Transverse colon (tissue), 4 donors: ENCODE measurements at places on chromosomes 7 and 10.

DNA sequence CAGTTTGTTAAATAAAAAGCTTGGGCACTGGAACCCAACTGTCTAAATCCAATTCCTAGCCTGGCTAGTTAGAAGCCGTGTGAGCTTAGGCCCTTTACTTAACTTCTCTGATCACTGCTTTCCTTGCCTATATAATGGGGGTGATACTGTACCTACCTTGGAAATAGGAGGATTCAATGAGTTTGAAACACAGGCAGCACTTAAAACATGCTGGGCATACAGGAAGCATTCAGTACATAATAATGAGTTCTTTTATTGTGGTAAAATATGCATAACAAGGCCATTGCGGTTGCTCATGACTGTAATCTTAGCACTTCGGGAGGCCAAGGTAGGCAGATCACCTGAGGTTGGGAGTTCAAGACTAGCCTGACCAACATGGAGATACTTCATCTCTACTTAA lies 47.4 kb upstream of the SEPHS1 start:
- H3K4me1 ChIP-seq, result no peaks in the 10 kb centered on the region
- no peak for DNase-seq
- H3K27ac ChIP-seq, result no peak overlapping the region
- H3K27me3 ChIP-seq, result no peaks in the 10 kb centered on the region
- no peak overlapping the region for H3K4me3 ChIP-seq

DNA sequence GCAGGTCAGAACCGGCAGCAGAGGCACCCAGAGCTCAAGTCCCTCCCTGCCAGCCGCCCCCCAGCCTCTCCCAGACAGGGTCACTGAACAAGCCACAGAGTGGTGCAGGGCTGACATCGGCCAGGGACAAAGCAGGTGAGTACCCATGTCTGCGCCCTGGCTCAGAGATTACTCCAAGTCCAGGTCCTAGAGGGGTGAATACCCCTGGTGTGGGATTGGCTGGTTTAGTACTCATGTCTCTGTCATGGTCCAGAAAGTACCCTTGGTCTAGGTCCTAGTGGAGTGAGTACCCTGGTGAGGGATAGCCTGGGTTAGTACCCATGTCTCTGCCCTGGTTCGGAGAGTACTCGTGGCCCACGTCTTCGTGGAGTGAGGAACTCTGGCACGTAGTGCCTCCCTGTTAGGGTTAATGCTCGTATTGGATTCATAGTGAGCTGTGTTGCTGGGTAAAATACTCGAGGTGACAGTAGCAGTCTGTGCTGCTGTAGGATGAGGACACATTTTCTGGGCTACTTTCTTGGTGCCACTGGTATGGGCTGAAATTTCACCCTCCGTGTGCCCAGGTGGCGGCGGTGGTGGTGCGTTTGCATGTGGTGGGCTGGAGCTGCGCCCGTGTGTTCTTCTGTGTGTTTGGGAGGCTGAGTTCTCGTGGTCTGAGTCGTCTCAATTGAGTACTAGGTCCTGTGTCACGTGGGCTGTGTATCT lies 25.5 kb upstream of the KNDC1 start:
- H3K27me3 ChIP-seq, result peaks cover 2% of the 10 kb centered on the region
- no peaks in the 10 kb centered on the region for H3K36me3 ChIP-seq

GRCh38 chr7:155205368-155206317 lies 92.0 kb upstream of the INSIG1 start:
- no peaks in the 10 kb centered on the region for H3K4me1 ChIP-seq
- peak overlapping the region; percentile 65 for H3K27ac ChIP-seq
- no peaks in the 10 kb centered on the region for H3K27me3 ChIP-seq
- no peaks in the 10 kb centered on the region for H3K36me3 ChIP-seq

DNA sequence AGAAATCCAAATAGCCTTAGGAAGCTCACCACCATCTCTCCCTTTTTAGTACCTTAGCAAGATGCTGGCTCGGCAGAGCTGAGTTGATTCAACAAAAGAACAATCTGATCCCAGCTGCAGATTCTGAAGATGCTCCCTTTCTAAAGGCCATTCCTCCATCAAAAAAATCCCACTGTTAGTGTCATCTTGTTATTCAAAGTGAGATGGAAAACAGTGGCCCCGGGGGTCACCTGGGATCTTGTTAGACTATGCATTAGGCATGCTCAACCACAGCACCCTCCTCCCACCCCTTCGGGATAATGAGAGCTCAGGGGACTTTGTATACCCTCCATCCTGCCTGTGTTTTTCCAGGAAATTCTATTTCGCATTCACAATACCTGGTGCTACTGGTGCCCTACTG lies 2.4 kb downstream of the NCAPG2 start:
- no peaks in the 10 kb centered on the region for H3K27me3 ChIP-seq
- H3K27ac ChIP-seq, result no peak overlapping the region
- no peaks in the 10 kb centered on the region for H3K4me1 ChIP-seq
- no peak for DNase-seq
- no peak overlapping the region for H3K4me3 ChIP-seq

- H3K36me3 ChIP-seq, result peaks cover 5% of the 10 kb centered on the region
- no peaks in the 10 kb centered on the region for H3K27me3 ChIP-seq
- H3K4me1 ChIP-seq, result no peaks in the 10 kb centered on the region
- no peak for DNase-seq
- no peak overlapping the region for H3K4me3 ChIP-seq
- H3K27ac ChIP-seq, result no peak overlapping the region
These were observed 88.3 kb downstream of the ARMH3 start for GRCh38 chr10:101967713-101968112.

GRCh38 chr10:107653832-107654287 lies 489.4 kb upstream of the SORCS1 start:
- peaks cover 14% of the 10 kb centered on the region for H3K4me1 ChIP-seq
- H3K27me3 ChIP-seq, result no peaks in the 10 kb centered on the region
- peak overlapping the region; percentile 74 for H3K27ac ChIP-seq
- DNase-seq, result peak; percentile 17

DNA sequence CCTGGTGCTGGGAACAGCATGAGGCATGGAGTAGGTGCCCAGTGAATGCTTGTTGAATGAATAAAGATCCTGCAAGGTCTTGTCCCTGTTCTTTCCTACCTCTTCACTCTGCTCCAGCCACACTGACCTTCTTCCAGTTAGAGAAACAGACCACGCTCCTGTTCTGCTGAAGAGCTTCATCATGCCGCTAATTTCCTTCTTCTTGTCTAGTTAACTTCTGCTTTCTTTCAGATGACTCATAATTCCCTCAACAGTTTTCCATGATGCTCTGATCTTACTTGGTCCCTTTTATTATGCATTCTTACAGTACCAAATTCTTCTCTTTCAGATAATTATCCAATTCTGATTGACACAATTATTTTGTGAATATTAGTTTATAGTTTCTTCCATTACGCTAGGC lies 59.5 kb upstream of the C1QL3 start:
- no peaks in the 10 kb centered on the region for H3K4me1 ChIP-seq
- no peak overlapping the region for H3K4me3 ChIP-seq
- H3K36me3 ChIP-seq, result no peaks in the 10 kb centered on the region
- no peak for DNase-seq
- H3K27me3 ChIP-seq, result no peaks in the 10 kb centered on the region
- H3K27ac ChIP-seq, result no peak overlapping the region

DNA sequence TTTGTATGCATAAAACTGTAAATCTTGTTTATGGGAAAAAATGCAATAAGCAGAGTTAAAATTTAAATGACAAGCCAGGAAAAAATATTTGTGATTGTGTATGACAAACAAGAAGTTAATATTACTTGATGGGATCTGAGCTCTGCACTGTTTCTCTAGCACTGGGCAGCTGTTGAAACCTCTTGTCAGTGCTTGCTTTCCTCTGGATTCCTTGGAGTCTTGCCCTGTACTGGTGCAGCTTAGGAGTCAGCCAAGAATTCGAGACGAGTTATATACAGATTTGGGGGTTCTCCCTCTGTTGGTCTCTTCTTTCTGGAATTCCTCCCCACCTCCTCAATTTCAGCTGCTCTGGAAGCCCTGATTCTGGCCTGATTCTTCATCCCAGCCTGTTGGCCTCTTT lies 24.3 kb upstream of the OPN4 start:
- no peaks in the 10 kb centered on the region for H3K36me3 ChIP-seq
- peaks cover 8% of the 10 kb centered on the region for H3K4me1 ChIP-seq
- DNase-seq, result no peak
- H3K4me3 ChIP-seq, result no peak overlapping the region
- peaks cover 36% of the 10 kb centered on the region for H3K27me3 ChIP-seq

GRCh38 chr10:3241274-3241921 lies 68.8 kb upstream of the PITRM1 start:
- H3K27me3 ChIP-seq, result no peaks in the 10 kb centered on the region
- no peaks in the 10 kb centered on the region for H3K36me3 ChIP-seq
- H3K27ac ChIP-seq, result no peak overlapping the region
- H3K4me1 ChIP-seq, result no peaks in the 10 kb centered on the region
- no peak for DNase-seq

DNA sequence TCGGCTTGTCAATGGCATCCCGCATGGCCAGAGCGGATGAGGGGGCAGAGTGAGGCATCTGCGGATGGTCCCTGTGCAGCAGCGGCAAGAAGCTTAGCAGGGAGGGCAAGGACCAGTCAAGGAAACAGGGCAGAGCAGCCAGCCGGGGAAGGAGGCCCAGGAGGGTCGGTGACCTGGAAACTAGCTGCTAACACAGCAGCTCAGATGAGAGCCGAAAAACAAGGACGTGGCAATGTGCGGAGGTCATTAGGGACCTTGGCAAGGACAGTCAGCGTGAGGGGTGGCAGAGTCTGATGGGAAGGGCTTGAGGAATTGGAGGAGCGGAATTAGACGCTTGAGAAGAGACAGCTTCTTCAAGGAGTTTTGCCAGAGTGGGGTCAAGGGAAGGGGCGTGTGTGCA lies 20.1 kb upstream of the SH2B2 start:
- H3K27ac ChIP-seq, result no peak overlapping the region
- H3K27me3 ChIP-seq, result no peaks in the 10 kb centered on the region
- H3K36me3 ChIP-seq, result no peaks in the 10 kb centered on the region
- H3K4me3 ChIP-seq, result no peak overlapping the region
- H3K4me1 ChIP-seq, result no peaks in the 10 kb centered on the region

GRCh38 chr10:5291501-5292195 lies 73.1 kb upstream of the UCN3 start:
- H3K27ac ChIP-seq, result peak overlapping the region; percentile 62
- H3K4me3 ChIP-seq, result no peak overlapping the region
- H3K27me3 ChIP-seq, result no peaks in the 10 kb centered on the region
- DNase-seq, result peak; percentile 43
- peaks cover 6% of the 10 kb centered on the region for H3K4me1 ChIP-seq
- H3K36me3 ChIP-seq, result no peaks in the 10 kb centered on the region

- H3K27me3 ChIP-seq, result no peaks in the 10 kb centered on the region
- no peaks in the 10 kb centered on the region for H3K36me3 ChIP-seq
- no peaks in the 10 kb centered on the region for H3K4me1 ChIP-seq
- DNase-seq, result no peak
These were observed 138.3 kb upstream of the PALS2 start for GRCh38 chr7:24434972-24435371.

- H3K4me3 ChIP-seq, result no peak overlapping the region
- H3K4me1 ChIP-seq, result peaks cover 14% of the 10 kb centered on the region
- peaks cover 61% of the 10 kb centered on the region for H3K27me3 ChIP-seq
- H3K36me3 ChIP-seq, result no peaks in the 10 kb centered on the region
These were observed 2.2 kb downstream of the PLPP4 start for GRCh38 chr10:120459185-120459584.

DNA sequence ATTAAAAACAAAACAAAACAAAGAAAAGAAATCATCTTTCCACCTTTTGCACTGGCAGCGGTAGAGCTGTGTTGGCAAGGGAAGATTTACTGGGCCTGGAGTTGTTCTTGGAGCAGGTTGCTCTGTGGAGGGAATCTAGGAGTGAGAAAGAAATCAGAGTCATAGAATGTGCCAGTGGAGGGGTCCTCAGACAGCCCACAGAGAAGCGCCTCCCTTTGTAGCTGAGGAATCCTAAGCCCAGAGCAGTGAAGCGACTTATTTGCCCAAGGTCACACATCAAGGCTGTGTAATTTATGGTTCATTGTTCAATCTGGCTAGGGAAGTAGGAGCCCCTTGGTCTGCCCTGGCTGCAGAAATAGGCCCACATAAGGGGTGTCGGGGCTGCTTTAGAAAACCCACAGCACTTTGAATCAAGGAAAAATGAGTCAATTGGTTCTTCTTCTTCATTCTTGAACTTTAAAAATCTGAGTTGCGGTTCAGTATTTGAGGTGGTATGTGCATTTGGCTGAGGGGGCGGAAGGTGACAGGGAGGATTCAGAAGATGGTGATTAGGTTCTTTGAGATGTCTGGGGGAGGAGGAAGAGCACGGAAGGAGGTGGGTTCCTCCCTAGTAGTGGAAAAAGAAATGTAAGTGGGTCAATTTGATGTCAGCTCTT lies 253.7 kb downstream of the PTEN start:
- DNase-seq, result no peak
- H3K4me1 ChIP-seq, result no peaks in the 10 kb centered on the region
- H3K27ac ChIP-seq, result no peak overlapping the region
- H3K36me3 ChIP-seq, result no peaks in the 10 kb centered on the region

DNA sequence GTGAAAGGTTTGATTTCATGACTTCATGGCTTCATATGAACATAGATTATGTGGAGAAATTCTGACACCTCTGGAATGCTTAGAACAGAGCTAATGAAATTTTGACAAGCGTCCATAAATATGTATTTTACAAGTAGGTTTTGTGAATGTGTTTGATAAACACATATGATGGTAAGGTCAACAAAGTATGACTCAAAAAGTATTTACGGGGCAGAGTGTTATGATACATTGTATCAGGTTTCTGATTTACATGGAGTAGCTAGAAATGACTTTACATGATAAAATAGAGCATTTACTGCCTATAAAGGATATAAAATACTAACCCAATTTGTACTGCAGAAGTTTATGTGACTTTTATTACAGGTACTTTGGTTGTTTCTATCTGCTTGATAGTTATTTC lies 206.3 kb downstream of the MDFIC start:
- no peak overlapping the region for H3K27ac ChIP-seq
- no peaks in the 10 kb centered on the region for H3K4me1 ChIP-seq
- no peaks in the 10 kb centered on the region for H3K27me3 ChIP-seq
- no peaks in the 10 kb centered on the region for H3K36me3 ChIP-seq
- no peak overlapping the region for H3K4me3 ChIP-seq

DNA sequence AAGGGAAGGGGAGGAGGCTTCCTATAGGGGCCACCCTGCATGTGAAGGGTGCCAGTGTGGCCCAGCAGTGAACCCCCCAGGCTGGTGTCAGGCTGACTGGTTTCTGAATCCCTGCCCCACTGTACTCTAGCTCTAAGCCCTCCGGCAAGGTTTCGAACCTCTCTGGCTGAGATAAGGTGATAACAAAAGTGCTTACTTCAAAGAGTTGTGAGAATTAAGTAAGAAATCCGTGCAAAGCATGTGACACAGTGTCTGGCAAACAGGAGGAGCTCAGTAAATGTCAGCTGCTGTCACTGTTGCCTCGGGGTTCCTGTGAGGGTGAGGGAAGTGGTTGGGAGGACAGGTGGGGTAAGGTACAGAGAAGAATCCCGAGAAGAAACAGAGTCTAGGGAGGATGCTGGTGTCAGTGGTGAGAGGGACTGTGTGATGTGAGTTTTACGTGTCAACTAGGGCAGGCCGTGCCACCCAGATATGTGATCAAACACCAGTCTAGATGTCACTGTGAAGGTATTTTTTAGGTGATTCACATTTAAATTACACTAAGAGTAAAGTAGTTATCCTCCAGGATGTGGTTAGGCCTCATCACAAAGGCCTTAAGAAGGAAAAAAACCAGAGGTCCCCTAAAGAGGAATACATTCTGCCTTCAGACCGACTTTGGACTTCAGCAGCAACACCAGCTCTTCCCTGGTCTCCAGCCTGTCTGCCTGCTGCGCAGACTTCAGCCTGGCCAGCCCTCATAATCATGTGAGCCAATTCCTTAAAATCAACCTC lies 64.4 kb downstream of the BPGM start:
- H3K4me1 ChIP-seq, result no peaks in the 10 kb centered on the region
- no peaks in the 10 kb centered on the region for H3K36me3 ChIP-seq
- H3K4me3 ChIP-seq, result no peak overlapping the region
- no peak overlapping the region for H3K27ac ChIP-seq
